ENCODE measurements at places on chromosomes 11 and 22.
A peak's percentile ranks its signal among the peaks of the same experiment; 100 is the strongest.

- no peak for DNase-seq
Observed at GRCh38 chr11:384511-384910, 9.5 kb upstream of the PKP3 start.

GRCh38 chr11:294780-295179 lies 4.5 kb downstream of the IFITM5 start:
- peak; percentile 27 for DNase-seq

DNA sequence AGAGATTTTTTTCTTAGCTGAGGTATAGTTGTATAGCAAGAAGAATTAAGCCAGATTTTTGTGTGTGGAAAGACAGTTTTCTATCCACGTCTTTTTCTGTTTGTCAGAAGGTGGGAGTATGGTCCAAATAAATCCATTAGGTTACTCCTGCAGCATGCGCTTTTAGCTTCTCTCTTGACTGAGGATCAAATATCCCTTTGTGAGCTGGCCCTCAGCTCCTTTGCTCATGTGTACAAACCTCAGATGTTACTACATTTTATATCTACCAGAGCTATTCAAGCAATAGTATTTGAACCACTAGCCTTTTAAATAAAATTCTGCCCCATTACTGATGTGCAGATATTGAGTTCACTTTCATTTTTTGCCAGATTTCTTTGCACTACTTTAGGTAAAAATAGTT lies 8.8 kb upstream of the SIDT2 start:
- no peak for DNase-seq

- no peak for DNase-seq
Observed at GRCh38 chr22:20457506-20458240, 20.0 kb upstream of the SCARF2 start.

DNA sequence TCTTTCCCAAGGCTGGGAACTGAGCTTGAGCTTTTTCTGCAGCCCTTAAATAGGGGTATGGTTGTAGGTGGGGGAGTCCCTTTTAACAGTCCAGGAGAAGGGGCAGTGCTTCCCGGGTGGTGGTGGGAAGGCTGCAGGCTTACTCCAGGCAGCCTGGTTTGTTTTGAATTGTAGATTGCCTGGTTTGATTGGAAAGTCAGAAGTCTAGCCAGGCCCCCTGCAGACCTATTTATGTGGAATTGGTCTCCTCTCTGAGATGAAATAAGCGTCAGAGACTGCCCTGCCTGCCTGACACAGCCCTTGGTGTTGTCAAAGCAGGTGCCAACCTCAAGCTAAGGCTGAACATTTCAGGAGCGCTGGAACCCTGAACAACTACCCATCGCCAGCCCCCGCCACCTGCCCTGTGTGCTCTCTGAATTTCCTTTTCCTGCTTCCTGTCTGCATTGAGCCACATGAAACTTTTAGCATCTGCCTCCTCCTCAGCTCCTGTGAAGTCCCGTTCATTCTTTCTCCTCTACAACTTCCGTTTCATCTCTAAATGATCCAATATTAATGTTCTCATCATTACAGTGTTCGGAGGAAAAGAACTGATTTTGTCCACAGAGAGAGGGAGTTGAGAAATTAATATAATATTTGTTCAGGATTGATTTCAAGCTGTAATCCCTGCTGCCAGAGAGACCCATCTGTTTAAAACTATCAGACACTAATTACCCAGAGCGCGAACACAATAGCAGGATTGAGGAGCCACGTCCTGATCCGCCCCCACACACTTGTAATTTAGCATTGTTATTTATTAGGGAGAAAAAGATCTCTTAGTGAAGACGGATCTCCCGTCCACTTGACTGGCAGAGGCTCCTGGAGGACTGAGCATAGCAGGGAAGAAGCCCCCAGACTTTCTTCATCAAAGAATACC lies 136.5 kb downstream of the TRIM29 start:
- no peak for DNase-seq

- peak; percentile 95 for DNase-seq
Observed at GRCh38 chr11:46290598-46291309, 13.3 kb downstream of the CREB3L1 start.

GRCh38 chr11:83613767-83614121 lies 327.6 kb upstream of the CCDC90B start:
- DNase-seq = no peak

GRCh38 chr22:23242473-23243001 lies 62.2 kb downstream of the BCR start:
- DNase-seq = no peak

- no peak for DNase-seq
Observed at GRCh38 chr11:12239396-12239795, 129.0 kb downstream of the MICAL2 start.

- DNase-seq = no peak
Observed at GRCh38 chr11:107014871-107015270, 3.4 kb downstream of the GUCY1A2 start.

DNA sequence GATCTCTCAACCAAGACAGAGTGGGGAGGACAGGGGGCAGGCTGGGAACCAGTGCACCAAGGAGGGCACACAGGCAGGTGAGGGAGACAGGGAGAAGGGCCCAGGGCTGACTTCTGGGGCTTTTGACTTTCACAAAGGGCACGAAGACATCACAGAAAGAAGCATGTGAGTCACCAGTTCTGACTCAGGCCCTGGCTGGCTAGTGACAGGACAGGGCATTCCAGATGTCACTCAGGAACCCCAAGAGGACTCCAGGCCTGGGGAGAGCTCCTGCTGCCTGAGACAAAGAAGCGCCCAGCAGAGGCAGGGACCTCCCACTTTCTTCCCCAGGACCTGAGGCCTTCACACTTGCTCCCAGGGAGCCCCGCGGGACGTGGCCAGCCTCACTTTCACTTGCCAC lies 497.2 kb downstream of the BUD13 start:
- DNase-seq = no peak

DNA sequence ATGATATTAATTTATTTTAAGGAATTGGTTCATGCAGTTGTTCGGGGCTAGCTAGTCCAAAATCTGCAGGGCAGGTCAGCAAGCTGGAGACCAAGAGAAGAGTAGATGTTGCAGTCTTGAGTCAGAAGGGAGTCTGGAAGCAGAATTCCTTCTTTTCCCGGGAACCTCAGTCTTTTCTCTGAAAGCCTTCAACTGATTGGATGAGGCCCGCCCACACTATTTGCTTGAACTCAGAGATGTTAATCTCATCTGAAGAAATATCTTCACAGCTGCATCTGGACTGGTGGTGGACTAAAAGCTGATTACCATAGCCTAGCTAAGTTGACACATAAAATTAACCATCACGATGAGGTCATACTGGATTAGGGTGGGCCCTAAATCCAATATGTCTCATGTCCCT lies 122.2 kb downstream of the COMMD9 start:
- no peak for DNase-seq

DNA sequence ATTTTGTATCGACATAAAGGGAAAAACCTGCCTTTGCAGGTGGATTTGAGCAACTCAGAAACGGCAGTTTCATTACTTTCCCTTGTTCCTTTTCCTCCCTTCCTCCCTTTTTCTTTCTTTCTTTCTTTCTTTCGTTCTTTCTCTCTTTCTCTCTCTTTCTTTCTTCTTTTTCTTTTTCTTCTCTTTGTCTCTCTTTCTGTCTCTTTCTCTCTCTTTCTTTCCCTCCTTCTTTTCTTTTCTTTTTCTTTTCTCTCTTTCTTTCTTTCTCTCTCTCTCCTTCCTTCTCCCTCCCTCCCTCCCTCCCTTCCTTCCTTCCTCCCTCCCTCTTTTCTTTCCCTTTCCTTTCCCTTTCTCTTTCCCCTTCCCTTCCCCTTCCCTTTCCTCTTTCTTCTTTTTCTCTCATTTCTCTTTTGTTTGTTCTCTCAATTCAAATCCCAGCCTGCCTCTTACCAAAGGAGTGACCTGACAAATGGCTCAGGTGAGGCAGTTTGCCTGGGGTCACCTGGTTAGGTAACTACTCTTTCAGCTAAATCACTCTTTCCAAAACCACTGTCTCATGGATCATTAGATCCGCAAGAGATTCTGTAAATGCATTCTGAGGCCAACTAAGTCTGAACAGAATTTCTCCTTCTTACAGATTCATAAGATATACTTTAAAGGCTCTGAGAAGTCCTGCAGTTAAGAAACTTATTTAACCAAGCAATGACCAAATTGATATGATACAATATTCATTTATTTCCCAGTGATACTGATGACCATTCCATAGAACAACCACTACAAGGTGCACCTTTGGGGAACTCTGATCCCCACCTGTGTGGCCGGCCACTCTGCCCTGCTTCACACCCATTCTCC lies 75.3 kb downstream of the MYO18B start:
- DNase-seq = no peak

All from kidney (tissue), 22 donors.